ENCODE measurements at places on chromosomes 3 and 15. TPM values are rescaled to one million over a fixed set of nuclear protein-coding genes. Genes with fewer than 3 reads are reported as not detected.
A peak's percentile ranks its signal among the peaks of the same experiment; 100 is the strongest.

The SELENOK gene
- 54.6 TPM for total RNA-seq

The GOLGA8G gene
- not detected for total RNA-seq

The ADCY5 gene
- total RNA-seq = 16.8 TPM

The ARRDC4 gene
- total RNA-seq = 48.2 TPM

The RBPMS2 gene
- total RNA-seq = 14.2 TPM

The CCNB2 gene
- 0.80 TPM for total RNA-seq

The PAK6 gene
- 0.31 TPM for total RNA-seq

The TAMM41 gene
- 30.6 TPM for total RNA-seq

The FANCD2 gene
- 3.8 TPM for total RNA-seq

The COLQ gene
- total RNA-seq = 6.3 TPM

The SH2D7 gene
- not detected for total RNA-seq

The STRIT1 gene
- total RNA-seq = not detected

The MUC4 gene
- 0.31 TPM for total RNA-seq

- DNase-seq = no peak
Observed at GRCh38 chr3:65936908-65937638, 101.6 kb downstream of the MAGI1 start.

- DNase-seq = no peak
Observed at GRCh38 chr3:171748064-171748924, 62.0 kb downstream of the PLD1 start.

- DNase-seq = no peak
Observed at GRCh38 chr15:68264282-68264681, 13.3 kb upstream of the FEM1B start.

GRCh38 chr3:20405231-20405630 lies 219.2 kb upstream of the SGO1 start:
- no peak for DNase-seq

GRCh38 chr3:178802259-178802658 lies 266.0 kb downstream of the KCNMB2 start:
- DNase-seq = no peak

- no peak for DNase-seq
Observed at GRCh38 chr15:85289677-85290365, 90.6 kb upstream of the AKAP13 start.

GRCh38 chr3:18264361-18264760 lies 160.8 kb downstream of the SATB1 start:
- DNase-seq = no peak

DNA sequence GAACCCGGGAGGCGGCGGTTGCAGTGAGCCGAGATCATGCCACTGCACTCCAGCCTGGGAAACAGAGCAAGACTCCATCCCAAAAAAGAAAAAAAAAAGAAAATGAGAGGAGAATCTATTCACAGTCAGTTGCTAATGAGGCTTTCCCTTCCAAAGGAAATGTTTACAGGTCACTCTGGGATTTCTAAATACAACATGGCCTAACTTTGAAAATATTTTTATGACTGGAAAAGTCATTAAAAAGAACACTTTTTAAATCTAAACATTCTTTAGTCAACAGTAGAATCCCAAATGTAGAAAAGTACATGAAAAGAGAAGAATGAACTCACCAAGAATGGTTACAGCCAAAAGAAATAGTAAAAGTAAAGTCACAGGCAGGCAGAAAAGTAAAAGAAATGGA lies 78.6 kb downstream of the PLD1 start:
- DNase-seq = no peak

DNA sequence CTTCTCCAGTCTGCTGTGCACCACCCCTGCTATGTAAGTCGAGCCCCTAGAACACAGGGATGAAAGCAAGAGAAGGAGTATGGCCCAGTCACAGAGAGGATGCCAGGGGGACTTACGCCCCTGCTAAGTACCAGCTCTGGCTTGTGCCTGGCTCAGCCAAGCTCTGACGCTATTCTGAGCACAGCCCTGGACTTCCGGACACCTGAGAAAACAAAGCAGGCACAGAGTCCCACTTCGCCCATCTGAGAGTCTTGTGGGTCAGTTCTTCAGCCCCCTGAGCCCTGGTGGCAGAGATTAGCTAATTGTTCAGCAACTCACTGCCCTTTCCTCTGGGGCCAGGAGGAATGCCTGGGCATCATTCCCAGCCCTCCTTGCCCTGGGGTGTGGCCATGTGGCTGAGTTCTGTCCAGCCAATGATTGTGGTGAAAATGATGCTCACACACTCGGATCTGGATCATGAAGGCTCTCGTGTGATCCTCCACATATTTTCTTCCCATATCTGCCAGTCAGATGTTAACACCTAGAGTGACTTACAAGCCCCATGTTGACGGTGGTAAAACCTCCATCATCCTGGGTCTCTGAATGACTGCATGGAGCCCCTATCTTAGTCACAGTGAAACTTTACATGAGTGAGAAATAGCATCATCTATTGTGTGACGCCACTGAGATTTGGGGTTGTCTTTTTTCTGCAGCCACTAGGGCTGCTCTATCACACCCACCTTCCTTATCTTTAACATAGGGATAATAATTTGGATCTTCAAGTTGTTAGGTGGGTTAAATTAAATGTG lies 105.7 kb downstream of the TPRA1 start:
- DNase-seq = peak; percentile 9

GRCh38 chr3:156535162-156535627 lies 19.7 kb downstream of the SSR3 start:
- DNase-seq = peak; percentile 66

GRCh38 chr3:118755253-118755801 lies 279.3 kb downstream of the IGSF11 start:
- no peak for DNase-seq

DNA sequence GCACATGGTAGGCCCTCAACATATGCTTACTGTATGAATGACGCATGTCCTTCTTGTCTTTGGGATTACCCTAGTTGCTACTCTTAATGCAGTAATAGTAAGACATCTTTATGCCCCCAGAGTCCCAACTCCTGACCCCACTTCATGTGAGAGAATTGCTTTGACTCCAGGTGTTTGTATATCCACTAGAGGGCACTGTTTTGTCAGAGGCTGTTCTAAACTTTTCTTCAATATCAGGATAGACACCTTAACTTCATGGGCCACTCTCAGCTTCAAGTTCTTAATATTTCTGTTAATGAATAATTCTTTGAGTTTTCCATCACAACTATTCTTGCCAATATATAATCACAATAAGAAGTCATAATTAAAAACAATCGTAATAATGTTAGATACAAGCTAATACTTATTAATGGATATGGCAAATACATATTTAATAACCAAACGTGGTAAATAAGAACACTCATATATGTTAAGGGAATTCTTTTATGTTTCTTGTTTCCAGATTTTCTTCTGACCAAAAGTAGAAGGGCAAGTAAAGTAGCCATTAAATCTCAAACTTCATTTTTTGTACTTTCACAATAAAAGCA lies 337.2 kb upstream of the DNAJC19 start:
- no peak for DNase-seq

- DNase-seq = peak; percentile 82
Observed at GRCh38 chr15:77420610-77421369, at the start of gene HMG20A. Gene HMG20A, plus strand, starts transcription at chr15:77420888. Its CDS starts 37,520 bp downstream, at chr15:77458408.

GRCh38 chr3:38039899-38040261 lies 872 bp downstream of the DLEC1 start:
- DNase-seq = peak; percentile 77

DNA sequence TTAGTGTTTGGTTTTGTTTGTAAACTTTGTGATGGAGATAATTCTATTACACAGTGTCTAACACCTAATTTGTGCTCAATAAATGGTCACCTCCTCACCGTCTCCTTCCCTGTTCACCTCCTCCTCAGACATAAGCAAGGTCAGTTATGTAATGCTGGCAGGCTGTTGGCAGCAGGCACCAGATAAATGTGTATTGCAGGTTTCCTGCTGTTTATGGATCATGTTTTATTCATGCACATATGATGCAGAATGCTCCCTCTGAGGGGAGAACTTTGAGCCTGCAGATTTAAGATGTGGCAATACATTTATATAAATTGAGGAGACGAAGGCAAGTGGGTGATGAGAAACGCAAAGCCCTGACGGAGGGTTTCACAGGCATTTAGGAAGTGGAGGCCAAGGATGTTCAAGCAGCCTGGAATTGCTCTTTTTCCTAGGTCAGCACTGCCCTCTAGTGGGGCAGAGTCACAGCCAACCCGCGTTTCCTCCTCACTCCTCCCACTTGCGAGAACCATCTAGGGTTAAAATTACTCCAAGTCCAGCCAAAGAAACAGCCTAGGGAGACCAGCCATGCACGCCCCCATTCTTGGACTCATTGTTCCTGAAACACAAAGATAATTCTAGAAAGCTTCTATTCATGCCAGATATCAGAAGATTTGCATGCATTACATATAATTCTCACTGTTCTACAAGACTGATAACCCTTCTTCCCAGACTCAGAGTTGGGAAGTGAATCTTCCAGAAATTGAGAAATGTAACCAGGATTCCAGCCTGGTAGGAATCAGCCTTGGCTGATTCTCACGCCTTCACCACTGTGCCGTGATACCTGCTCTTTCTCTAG lies 228.7 kb downstream of the SLCO3A1 start:
- peak; percentile 84 for DNase-seq

- no peak for DNase-seq
Observed at GRCh38 chr15:87345961-87346360, 910.6 kb downstream of the NTRK3 start.

- DNase-seq = no peak
Observed at GRCh38 chr3:13564751-13565560, 16.0 kb downstream of the FBLN2 start.

- DNase-seq = no peak
Observed at GRCh38 chr15:65085207-65085753, 8.7 kb downstream of the KBTBD13 start.

DNA sequence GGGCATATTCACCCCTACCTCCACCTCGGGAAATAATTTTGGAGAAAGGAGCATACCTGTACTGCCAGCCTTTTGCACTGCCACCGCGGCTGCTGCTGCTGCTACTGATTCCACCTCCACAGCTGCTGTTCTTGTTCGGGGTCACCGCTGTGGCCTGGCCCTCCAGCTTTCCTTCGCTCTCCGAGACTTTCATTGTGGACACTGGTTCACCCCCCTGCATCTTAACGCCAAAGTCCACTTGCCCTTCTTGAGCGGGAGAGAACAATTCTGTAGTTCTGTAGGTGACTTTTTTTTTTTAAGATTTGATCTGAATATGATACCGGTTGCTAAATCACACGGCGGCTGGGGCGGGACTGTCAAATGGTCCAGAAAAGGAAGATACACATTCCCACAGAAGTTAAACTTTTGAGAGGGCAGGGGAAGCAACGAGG lies 701 bp downstream of the OSBPL11 start:
- no peak for DNase-seq

DNA sequence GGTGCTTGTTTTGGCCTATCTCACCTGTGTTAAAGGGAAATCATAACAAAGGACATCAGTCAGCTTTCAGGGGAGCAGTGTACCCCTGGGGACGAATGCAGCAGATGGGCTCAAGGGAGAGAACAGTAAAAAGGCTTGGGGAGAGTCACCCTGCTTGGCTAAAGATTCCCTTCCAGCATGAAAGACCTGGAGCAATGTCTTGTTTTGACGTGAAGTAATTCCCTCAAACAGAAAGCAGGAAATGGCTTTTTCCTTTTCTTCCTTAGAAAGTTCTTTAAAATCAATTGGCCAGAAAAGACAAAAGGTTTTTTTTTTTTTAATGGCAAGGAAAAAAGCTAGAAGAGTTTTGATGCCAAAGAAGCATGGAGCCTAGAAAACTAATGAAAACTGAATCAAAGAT lies 56.5 kb upstream of the PARL start:
- DNase-seq = no peak

DNA sequence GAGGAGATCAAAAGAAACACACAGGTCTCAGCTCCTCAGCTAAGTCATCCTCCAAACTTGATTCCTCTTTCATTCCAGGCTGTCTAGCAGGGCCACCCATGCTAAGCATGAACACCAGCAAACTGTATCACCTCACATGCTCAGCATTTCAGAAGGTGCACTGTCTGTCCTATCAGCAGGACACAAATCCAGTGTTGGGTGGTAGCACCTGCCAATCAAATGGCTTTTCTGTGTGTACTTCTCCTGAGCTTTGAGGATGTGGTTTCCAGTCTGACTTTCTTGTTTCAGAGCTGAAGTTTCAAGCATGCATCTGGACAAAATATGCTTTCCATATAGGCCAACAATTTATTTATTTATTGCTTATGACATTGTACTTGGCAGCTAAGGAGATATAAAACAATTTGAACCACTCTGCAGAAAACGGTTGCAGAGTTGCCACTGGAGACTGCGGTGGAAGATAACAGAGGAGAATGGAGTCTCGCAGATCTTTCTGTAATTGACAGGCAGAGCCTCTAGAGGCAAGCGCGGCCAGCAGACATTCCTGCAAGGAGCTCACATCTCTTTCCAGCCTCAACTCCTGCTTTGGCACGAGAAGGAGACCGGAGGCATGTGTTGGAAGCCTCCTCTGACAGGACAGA lies 167.1 kb upstream of the WNT5A start:
- no peak for DNase-seq

DNA sequence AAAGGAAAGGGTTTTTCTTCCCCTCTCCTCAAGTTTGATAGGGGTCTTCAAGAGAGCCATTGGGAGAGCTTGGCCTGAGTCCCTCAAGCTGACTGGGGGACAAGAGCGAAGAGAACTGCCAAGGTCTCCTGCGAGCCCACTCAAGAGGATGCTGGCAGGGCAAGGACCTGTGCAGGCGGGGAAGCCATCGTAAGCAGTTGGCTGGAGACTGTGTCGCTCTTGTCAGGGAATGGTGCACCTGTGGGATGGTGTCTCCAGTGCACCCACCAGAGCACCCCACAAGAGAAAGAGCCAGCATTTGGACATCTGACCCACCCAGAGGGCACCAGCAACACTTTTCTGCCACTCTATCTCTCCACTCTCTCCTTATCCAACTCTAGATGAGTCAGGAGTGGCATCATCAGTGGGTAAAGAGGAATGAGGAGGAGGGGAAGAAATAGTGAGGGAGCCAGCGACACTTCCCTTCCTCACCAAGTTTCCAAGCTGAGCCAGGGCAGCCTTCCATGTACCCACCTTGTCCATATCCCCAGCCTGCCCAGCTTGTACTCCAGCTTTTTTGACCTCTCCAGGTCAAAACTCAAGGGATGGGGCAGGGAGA lies 13.6 kb upstream of the XIRP1 start:
- DNase-seq = no peak

DNA sequence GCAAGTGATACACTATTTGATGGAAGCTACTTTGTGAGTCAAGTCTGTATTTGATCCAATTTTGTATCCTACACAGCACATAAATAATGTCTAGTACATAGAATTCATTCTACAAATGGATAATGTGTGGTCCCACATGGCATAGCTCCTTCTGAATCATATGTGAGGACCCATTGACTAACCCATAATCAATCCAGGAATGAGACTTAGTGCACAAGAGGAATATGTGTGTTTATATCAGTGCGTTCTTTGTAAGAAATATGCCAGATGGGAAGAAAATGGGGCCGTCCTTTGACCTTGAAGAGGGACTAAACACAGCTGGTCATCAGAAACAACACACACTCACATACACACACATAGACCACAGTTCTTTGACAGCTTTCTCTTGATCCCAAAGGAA lies 282.7 kb upstream of the SEMA6D start:
- no peak for DNase-seq

- DNase-seq = no peak
Observed at GRCh38 chr3:26963361-26963743, 340.8 kb downstream of the LRRC3B start.
